ENCODE measurements at places on chromosomes 5 and 9.

GRCh38 chr5:161546095-161546469, 443 bp downstream of the GABRB2 start:
- no peak for DNase-seq

DNA sequence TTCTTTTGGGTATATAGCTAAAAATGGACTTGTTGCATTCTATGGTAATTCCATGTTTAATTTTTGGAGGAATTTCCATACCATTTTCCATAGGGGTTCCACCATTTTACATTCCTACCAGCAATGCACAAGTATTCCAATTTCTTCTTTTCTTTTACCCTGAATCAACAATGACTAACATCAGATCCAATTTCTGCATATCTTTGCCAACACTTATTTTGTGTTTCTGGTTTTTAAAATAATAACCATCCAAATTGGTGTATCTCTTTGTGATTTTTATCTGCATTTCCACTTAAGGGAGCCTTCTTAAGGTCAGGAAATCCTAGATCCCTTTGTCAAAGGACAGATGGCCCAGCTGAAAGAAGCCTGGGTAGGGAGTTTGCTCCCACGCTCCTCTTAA, 29.5 kb upstream of the SMU1 start:
- DNase-seq, result no peak

DNA sequence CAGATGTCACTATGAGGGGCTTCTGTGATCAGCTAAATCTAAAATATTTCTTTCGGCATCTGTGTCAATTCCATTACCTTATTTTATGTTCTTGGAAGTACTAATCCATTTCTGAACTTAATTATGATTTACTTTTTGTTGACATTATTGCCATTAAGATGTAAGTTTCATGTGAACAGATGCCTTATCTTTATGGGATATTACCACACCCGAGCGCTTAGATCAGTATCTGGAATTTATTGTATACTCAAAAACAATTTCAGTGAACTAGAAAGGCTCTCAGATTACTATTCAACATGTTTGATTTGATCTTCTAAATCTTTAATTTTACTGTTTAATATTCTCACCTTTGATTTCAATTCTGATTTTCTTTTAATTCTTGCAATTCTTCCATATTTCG, 567.7 kb upstream of the TLE4 start:
- DNase-seq, result no peak

DNA sequence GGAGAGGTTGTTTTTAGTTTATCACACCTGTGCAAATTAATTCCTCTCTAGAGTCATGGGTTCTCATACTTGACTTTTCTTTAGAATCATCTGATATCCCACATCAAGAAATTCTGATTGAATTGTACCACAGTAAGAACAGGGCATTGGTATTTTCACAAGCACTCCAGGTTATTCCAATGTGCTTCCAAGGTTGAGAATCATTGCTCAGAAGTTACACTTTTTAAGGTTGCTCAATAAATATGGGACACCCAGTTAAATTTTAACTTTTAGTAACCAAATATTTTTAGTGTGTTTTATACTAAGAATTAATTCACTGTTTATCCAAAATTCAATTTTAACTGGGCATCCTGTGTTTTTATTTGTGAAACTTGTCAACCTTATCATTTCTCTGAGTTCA, 2.5 kb upstream of the RNF180 start:
- DNase-seq, result no peak

DNA sequence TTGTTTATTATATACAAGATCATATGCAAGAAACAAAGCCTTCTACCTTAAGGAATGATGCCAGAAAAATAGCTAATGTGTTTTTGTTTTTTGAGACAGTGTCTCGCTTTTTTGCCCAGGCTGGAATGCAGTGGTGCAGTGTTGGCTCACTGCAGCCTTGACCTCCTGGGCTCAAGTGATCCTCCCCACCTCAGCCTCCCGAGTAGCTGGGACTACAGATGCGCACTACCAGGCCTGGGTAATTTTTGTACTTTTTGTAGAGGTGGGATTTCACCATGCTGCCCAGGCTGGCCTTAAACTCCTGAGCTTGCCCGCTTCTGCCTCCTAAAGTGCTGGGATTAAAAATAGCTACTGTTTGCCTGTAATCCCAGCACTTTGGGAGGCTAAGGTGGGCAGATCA, 15.1 kb downstream of the ERCC6L2 start:
- DNase-seq, result no peak

DNA sequence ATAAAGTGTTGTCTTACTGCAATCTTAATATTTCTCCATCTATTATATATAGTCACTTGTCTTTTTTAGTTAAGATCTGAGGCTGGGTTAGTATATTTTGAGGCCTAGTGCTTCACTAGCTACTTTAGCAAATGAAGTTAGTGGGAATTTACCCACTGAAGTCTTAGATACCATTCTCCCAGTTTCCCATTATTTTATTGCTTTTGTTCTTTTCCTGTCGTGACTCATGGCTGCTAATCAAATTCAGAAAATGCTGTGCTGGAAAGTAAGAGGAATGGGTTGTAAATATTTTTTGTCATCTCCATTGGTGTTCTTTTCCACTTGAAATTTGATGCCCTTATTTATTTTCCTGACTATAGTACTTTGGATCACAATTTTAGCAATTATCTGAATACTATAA, 14.2 kb downstream of the TCERG1 start:
- DNase-seq, result no peak

DNA sequence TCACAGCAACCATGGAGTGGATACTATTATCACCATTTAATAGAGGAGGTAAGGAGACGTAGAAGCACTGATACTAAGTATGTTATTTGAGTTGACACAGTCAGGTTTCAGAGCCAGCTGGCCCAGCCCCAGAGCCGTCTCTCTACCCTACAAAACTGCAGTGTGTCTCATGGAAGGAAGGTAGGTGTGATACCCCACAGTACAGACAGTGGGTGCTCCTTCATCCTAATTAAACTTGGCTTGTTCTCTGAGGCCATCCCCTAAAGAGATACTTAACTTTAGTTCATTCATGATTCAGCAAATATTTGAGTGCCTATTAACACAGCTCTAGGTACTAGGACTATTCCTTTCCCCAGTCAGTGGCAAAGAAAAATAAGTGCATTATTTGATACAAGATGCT, 22.6 kb downstream of the PIP5K1B start:
- DNase-seq, result no peak

GRCh38 chr5:118249386-118249785, 739.0 kb downstream of the DTWD2 start:
- no peak for DNase-seq

GRCh38 chr5:118984602-118985001, 3.7 kb downstream of the DTWD2 start:
- DNase-seq, result no peak

- DNase-seq, result no peak
Measured at GRCh38 chr5:3605298-3606010, 9.8 kb downstream of the IRX1 start.

DNA sequence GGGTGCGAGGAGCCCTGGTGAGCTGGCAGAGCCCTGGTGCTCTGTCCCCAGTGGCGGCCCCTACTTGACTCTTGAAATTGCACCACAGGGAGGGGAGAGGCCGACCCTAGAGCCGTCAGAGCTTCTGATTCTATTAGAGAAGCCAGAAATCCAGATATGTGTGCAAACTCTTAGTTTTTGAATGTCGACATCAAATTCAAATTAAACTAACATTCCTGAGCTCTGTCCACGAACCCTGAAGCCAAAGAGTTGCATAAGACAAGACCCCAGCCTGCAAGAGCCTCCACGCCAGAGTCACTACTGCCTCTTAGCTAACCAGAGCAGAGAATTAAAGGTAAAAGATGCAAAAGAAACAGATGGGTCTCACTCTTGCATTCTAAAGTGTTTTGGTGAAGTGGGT, 29.8 kb upstream of the MSX2 start:
- no peak for DNase-seq

GRCh38 chr5:38576442-38576841, 20.0 kb upstream of the LIFR start:
- DNase-seq, result no peak

- no peak for DNase-seq
Measured at GRCh38 chr9:134678206-134678605, 36.6 kb downstream of the COL5A1 start.

- DNase-seq, result no peak
Measured at GRCh38 chr5:93578813-93579691, 2.0 kb downstream of the NR2F1-AS1 start.

DNA sequence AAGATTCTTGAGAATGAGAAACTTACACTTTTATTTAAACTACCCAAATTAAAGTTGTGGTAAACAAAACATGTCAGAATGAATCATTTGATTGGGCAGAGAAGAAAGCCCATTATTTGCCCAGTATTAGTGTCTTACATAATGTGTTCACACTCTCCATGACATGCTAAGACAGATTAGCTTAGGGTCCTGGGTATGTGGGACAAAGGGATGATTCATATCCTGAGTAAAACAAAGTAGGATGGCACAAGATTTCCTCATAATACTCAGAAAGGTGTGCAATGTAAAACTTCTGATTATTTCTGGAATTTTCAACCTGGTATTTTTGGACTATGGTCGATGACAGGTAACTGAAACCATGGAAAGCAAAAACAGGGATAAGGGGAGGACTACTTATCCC, 183.9 kb upstream of the POU5F2 start:
- no peak for DNase-seq

- no peak for DNase-seq
Measured at GRCh38 chr9:99465231-99465907, 243.3 kb downstream of the SEC61B start.

- no peak for DNase-seq
Measured at GRCh38 chr9:26760675-26761074, 131.9 kb downstream of the CAAP1 start.

DNA sequence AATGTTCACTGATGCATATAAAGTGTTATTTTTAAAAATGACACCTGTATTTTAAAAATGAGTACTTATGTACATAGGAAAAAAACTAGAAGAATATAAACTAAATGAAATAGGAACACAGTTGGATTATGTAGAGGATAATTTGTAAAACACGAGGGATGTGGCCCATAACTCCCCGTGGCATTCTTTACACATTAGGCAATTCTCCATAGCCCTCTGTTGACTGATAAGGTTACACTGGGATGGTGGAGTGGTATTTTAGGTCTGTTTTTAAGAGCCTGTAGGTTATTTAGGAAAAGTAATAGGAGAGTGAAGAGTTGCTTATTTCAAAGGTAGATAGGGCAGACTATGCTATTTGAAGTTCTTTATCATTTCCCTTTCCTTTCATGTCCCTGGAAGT, 1.8 kb downstream of the CAVIN4 start:
- no peak for DNase-seq

DNA sequence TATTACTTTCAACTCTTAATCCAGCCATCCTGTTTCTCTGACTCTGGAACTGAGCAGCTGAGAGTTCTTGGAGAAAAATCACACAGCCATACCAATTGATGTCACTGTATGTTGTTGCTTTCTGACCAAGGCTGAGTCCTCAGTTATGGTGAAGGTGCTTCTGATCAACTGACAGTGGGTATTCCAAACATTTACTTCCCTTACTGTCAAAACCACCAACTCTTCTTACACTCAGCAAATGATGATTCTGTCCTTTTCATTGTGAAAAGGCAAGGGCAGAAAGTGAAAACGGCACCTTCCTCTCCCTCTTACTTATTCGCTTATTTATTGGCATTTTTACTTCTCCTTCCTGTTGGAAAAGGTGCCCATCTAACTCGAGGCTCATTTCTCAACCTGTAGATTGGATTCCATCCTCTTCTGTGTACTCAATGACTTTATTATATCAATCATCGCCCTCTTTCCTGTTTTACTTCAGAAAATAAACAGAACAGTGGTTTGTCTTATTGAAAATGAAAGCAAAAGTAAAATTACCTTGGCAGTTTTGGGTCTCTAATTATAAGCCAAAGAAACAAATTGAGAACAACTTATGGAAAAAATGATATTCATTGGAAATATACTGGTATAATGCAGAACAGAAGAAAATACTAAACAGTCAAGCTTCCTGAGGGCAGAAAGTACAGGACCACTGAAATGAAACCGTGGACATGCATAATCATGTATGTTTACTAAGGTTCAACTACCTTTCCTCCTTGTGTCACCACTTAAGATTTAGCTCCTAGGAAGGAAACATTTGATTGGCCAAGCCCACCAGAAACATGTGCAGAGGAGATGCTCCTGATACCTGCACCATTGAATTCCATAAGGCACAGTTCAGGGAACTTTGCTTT, 104.5 kb upstream of the CHD1 start:
- DNase-seq, result no peak

DNA sequence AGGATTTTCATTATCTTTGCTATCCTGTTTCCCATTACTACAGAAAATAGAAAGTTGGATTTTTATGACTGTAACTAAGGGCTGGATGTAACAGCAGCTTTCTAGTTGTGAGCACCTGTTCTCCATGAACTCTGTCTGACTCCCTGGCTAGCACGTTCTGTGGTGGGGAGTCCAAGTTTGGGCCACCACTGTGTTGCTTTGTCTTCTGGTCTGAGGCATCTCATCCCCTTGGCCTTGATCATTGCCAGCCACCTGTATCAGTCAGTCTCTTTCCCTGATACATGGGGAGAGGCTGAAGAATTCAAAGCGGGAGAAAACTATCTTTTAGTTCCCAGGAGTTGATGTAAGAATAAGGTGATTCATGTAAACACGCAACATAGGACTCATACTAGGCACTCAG, 33.4 kb downstream of the WDR70 start:
- DNase-seq, result no peak

GRCh38 chr9:38385896-38386295, 6.6 kb upstream of the ALDH1B1 start:
- no peak for DNase-seq

GRCh38 chr9:2179567-2179966, 164.4 kb downstream of the SMARCA2 start:
- DNase-seq, result no peak

DNA sequence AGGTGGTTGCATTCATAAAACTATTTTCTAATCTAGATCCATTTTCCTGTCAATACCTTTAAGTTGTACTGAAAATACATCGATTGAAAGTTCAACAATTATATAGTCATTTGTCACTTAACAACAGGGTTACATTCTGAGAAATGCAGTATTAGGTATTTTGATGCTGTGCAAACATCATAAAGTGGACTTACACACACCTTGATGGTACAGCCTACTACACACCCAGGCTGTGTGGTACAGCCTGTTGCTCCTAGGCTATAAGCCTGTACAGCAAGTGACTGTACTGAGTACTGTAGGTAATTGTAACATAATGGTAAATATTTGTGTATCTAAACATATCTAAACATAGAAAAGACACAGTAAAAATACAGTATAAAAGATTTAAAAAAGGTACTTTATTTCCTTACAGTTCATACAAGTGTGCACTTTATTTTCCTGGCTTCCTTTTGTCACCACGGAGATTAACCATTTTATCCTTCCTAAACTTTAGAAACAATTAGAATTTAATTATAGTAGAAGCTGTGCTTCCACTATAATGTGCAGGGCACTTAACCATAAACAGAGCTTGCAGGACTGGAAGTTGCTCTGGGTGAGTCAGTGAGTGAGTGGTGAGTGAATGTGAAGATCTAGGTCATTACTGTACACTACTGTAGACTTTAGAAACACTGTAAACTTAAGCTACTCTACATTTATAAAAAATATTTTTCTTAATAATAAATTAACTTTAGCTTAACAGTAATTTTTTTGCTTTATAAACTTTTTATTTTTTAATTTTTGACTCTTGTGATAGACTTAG, 42.9 kb upstream of the MEF2C start:
- no peak for DNase-seq

- DNase-seq, result no peak
Measured at GRCh38 chr9:16043756-16044578, 491.1 kb downstream of the CCDC171 start.

GRCh38 chr5:160665460-160665859, 186.6 kb downstream of the ATP10B start:
- DNase-seq, result no peak
